RKO (cell line): ENCODE measurements at places on chromosomes 1 and 21.

- DNase-seq: no peak
Measured at GRCh38 chr1:201061886-201062285, 38.4 kb upstream of the KIF21B start.

- DNase-seq: no peak
Measured at GRCh38 chr21:15947677-15948076, 217.9 kb downstream of the USP25 start.

DNA sequence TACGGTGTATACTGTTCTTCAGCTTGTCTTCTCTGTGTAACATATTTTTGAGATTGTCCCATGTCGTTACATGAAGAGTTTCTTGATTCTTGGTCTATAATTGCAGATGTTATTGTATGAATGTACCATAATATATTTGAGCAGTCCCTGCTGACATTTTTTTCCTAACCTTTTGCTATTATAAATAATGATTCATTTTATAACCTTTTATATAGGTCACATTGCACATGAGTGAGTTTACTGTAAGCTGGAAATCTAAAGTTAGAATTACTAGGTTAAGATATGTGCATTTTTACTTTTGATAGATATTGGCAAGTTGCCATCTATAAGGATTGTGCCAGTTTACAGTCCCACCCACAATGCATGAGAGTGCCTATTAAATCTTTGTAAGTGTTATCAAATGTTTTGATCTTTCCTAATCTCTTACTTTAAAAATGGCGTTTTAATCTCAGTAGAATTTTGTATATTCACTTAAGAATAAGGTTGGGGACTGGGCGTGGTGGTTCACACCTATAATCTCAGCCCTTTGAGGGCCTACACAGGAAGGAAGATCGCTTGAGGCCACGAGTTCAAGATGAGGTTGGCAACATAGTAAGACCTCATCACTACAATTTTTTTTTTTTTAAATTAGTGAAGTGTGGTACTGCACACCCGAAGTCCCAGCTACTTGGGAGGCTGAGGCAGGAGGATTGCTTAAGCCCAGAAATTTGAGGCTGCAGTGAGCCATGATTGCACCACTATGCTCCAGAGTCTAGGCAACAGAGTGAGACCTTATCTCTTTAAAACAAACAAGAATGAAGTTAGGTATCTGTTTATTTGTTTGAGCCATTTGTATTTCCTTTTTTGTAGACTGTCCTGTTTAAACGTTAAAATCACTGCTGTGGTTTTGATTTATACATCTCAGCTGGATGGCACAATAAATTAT lies 36.5 kb downstream of the ZMYM1 start:
- no peak for DNase-seq

DNA sequence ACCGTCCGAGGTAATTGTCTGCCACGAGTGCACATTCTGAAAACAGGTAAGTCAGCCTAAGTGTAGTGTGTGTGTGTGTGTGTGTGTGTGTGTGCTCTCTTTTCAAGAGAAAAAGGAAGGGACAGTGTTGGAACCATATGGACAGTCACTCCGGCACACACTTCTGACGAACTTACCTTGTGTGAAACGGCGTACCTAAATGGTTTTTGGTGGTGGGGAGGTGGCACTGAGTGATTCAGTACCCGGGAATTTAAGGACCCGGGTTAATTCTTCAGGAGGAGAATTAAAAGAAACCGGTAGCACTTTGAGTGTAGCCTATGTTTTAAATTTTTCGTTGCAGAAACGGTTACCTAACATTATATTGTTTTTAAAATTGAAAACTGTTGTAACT lies 286 bp downstream of the ODR4 start:
- DNase-seq: no peak

GRCh38 chr1:233319272-233319671 lies 8.3 kb upstream of the MAP3K21 start:
- no peak for DNase-seq

DNA sequence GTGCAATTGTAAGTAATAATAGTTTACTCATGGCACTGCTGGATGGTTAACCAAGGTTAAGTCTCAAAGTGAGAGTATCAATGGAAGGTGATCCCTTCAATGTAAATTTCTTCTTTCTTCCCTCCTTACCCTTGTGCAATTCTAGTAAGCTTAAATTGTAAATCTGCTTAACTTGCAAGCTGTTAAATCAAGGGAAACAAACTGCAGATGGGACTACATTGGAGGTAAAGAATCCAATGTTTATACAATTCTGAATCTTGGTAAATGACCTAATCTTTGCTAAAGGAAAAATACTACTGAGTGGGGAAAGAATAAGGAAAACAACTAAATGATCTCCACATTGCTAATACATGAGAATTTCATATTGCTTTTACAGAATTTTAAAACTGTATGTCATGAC lies 6.7 kb upstream of the CD55 start:
- DNase-seq: no peak

- no peak for DNase-seq
Measured at GRCh38 chr1:231931846-231932454, 305.4 kb downstream of the DISC1 start.

GRCh38 chr1:52364235-52364839 lies 1.7 kb downstream of the CC2D1B start:
- no peak for DNase-seq

DNA sequence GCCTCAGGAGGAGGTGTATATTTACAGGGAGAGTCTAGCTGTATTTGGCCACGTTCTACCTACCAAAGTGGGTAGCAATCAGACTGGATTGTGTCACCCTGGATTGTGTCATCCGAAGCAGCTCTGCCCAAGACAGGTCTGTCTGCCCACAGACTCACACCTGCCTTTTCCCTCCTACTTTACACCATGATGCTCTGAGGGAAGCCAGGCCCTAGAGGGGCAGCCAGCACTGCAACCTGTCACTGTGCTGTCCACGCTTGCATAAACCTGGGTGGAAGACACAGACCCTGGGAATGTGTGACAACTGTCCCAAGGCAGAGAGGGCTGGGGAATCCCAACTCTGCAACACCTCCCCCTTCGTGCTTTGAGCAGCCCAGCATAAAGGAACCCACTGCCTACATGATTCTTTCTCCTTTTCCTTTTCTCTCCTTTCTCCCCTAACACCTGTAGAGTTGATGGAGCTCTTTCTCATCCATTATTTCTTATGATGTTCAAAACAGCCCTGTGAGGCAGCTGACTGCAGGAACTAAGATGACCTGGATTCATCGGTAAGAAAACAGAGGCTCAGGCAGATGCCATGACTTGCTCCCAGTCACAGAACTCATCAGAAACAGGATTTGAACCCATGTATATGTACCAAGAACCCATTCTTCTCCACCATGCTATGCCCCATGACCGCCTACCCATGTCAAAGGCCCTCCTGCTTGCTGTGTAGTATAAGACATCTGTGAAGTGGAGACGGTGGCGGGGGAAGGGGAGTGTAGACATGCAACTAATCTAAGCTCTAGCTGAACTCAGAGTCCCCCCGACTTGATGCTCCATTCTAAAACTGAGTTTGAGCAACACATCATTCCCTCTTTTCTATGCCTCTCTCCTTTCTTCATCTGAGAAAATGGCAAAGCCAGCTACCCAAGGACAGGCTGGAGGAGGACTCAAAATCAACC lies 55.9 kb downstream of the ITPKB start:
- DNase-seq: no peak

GRCh38 chr21:16792101-16792500 lies 720.7 kb upstream of the CXADR start:
- DNase-seq: no peak

DNA sequence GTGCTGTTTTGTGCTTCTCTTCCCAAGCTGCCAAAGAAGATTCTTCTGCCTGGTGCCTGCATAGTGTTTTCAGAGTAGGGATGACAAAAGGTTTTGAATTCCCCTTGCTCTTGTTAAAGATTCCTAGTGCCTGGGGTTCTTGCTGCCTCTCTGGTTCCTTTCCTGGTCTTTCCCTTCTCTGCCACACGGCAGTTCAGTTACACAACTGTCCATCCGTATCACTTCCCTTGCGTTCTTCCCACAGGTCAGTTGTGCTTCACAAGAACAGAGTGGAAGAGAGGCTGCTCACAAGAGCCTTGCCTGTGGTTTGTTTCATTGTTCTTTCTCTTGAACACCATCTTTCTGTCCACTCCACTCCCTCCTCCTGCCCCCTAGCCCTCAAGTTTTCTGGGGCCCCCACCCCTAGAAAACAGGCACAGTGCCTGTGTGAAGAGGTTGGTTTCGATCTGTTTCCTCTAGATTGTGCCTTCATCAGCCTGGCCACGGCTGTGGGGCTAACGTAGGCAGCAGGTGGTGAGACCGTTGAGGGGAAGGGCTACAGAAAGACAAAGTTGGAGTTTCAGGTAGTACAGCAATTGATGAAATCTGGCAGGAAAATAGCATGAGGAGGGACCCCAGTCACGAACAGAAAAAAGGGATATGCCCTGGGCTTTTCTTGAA lies 5.8 kb downstream of the VASH2 start:
- DNase-seq: no peak

DNA sequence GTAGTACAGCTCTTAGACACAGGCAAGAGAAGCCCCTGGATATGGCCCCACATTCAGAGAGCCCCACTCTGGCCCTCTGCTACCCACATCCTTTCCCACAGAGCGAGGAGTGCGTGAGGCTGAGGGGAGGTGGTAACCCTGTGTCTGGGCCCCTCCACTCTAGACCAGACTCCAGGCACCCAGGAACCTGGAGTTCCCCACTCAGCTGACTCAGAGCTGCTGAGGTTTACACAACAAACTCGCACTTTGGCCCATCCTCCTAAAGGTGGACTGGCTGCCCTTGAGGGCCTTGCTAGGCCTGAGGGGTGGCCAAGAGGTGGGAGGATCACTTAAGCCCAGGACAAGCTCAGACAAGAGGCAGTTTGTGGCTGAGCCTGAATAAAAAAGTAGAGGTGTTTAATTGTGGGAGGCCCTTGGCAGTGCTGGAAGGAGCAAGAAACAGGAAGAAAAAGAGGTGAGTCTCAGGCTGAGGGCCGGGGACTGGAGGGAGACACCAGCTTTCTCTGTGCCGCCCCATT lies 10.7 kb downstream of the MR1 start:
- DNase-seq: no peak

DNA sequence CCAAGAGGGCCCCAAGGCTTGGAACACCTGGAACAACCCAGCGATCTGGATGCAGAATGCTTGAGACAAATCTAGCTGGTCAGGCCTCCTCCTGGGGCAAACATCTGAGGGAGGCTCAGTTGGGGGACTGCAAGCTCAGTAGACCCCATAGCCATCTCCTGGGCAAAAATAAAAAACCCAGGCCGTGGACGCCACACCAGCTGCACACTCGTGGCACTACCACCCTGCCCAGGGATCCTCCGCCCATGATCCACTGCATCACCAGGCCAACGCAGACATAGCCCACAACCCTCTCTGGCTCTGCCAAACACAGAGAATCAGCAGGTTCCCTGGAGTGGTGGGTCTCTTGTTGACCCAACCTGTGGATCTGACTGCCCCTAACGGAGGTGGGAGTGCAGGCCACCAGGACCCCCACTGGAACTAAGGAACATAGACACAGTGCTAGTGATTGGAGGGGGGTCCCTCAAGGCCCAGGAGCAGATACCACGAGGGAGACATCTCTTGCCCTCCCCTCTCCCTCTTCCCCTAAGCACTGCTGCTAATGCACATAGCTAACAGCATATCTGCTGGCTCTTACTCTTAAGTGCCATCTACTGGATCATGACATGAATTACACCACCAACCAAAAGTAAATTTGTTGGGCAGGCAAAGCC lies 147.2 kb downstream of the CHD1L start:
- peak; percentile 65 for DNase-seq

- peak; percentile 80 for DNase-seq
Measured at GRCh38 chr1:155226910-155227260, 18.4 kb downstream of the MTX1 start.

DNA sequence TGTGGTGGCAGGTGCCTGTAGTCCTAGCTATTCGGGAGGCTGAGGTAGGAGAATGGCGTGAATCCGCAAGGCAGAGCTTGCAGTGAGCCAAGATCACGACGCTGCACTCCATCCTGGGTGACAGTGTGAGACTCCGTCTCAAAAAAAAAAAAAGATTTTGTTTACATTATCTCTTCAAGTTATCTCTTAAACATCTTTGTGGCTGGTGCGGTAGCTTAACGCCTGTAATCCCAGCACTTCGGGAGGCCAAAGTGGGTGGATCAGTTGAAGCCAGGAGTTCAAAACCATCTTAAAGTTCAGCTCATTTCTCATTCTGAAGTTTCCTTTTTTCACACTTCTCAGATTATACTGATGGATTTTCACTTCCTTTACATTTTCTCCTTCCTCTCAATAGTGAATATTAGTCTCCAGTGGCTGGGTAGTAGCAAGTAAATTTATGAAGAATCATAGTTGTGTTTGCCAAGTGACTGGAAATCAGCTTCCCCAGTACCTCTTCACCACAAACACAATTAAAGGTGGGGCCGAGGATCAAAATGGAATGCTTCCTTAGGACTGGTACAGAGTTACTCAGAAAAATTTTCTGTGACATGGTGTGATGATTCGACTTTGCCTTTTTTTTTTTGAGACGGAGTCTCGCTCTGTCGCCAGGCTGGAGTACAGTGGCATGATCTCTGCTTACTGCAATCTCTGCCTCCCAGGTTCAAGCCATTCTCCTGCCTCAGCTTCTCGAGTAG lies 13.8 kb downstream of the PIP5K1A start:
- no peak for DNase-seq

DNA sequence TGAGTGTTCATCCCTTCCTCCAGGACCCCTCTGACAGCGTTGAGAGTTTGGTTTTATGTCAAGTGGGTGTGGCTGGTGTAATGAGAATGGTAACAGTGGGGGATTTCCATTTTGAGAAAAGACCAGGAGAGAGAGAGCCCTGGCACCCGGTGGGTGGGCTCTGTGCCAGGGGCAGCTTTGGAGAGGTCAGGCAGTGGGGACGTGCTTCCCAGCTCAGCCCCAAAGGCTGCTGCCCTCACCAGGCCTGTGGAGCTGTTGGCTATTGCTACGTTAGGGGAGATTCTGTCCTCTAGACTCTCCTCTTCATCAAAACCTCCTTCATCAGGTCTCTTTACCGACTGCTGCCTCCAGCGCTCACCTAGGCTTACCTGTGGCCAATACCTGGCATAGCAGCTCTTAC lies 176.3 kb downstream of the PTPRU start:
- DNase-seq: no peak

- no peak for DNase-seq
Measured at GRCh38 chr1:3086272-3086974, 17.4 kb downstream of the PRDM16 start.

DNA sequence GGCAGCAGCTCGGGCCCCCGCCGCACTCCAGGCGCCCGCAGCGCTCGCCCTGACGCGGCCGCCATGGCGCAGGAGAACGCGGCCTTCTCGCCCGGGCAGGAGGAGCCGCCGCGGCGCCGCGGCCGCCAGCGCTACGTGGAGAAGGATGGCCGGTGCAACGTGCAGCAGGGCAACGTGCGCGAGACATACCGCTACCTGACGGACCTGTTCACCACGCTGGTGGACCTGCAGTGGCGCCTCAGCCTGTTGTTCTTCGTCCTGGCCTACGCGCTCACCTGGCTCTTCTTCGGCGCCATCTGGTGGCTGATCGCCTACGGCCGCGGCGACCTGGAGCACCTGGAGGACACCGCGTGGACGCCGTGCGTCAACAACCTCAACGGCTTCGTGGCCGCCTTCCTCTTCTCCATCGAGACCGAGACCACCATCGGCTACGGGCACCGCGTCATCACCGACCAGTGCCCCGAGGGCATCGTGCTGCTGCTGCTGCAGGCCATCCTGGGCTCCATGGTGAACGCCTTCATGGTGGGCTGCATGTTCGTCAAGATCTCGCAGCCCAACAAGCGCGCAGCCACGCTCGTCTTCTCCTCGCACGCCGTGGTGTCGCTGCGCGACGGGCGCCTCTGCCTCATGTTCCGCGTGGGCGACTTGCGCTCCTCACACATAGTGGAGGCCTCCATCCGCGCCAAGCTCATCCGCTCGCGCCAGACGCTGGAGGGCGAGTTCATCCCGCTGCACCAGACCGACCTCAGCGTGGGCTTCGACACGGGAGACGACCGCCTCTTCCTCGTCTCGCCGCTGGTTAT lies 2.8 kb downstream of the KCNJ9 start:
- DNase-seq: no peak
